ENCODE measurements at places on chromosomes 1 and 21.

GRCh38 chr1:211326528-211327345, at the start of gene TRAF5:
TRAF5 (plus strand) TSS chr1:211326833; CDS start chr1:211353240, 26,407 bp downstream.
- no peak for DNase-seq

GRCh38 chr1:31231802-31232201, 7.9 kb downstream of the NKAIN1 start:
- no peak for DNase-seq

- no peak for DNase-seq
Observed at GRCh38 chr1:224251741-224252146, 68.7 kb downstream of the DEGS1 start.

DNA sequence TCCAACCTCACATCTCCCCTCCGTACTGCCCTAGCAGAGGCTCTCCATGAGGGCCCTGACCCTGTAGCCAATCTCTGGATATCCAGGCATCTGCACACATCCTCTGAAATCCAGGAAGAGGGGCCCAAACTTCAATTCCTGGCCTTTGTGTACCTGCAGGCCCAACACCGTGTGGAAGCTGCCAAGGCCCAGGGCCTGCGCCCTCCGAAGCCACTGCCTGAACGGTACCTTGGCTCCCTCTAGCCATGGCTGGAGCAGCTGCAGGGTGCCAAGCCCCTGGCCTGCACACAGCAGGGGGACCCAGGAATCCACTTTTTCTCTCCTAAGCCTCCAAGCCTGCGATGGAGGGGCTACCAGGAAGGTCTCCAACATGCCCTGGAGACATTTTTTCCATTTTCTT, 84.2 kb downstream of the PTGER3 start:
- DNase-seq, result no peak

DNA sequence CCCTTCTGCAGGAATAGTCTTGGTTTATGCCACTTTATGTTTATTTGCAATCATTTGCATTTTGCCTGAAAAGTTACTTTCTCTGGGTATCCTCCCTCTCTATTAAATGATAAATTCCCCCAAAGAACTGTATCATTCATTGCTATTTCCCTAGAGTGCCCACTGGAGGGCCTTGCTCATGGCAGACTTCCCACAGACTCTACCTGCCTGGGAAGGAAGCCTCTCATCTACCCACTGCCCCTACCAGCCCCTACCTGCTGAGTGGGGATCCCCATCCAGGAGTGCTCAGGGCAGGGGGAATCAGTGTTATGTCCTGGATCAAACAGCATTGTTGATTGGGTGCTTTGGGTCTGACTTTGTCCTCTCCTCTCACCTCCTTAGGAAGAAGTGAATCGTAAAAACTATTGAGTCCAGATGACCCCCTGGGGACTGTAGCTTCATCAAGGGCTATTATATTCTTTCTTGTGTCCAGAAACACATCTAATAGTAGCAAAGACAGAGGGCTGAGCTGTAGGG, 6.8 kb upstream of the LRRN2 start:
- DNase-seq, result no peak

GRCh38 chr1:113677250-113678158, 81.8 kb downstream of the PHTF1 start:
- no peak for DNase-seq

- DNase-seq, result no peak
Observed at GRCh38 chr1:204357551-204358490, 1.9 kb downstream of the PLEKHA6 start.

DNA sequence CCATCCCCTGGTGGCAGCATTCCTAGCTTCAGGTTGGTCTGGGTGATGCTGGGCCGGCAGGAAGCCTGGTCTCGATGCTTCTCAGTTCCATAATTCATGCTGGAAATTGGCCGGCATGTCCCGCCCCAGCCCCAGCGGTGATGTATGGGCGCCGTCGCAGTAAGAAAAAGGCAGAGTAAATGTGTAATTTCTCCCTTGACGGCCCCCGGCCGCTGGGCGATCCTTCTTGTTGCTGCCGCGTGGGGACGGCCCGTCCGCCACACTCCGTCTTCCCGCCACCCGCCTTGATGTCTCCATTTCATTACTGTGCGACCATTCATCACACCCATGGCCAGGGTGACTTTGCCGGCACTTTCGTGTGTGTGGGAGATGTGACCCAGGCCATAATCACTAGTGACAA, 8.5 kb downstream of the DMAP1 start:
- DNase-seq, result no peak

DNA sequence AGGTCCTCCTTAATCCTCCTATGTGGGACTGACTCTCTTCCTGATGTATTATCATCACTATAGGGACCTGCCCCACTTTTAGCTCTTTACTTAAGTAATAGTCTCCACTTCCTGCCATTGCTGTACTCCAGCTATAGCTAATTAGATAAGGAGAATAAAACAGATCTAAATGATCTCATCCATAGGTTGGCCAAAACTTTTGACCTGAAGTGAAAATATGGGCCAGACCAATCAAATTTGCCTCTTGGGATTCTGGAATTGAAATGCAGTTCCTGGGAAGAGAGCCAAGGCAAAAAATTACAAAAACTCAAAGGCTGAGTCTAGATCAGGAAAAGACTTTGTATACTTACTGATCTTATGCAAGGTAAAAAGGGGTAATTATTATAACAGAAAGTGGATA, 36.1 kb upstream of the PDE4B start:
- no peak for DNase-seq

DNA sequence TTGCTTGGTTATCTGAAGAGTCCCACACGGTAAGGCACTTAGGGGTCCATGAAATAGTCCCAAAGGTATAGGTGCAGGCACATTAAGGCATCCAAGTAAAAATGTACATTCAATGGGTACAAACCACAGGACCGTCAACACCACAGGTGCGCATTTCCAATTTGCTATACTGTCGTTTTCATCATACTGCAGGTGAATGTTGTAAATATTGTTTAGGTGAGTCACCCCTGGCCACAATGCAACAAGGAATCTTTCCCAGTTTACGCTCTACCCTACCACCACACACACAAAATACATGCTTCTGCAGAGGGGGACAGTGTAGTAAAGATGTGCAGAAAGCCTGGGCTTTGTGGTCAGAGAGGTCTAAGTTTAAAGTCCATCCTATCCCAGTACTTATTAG, 13.7 kb downstream of the CADM3 start:
- DNase-seq, result no peak

DNA sequence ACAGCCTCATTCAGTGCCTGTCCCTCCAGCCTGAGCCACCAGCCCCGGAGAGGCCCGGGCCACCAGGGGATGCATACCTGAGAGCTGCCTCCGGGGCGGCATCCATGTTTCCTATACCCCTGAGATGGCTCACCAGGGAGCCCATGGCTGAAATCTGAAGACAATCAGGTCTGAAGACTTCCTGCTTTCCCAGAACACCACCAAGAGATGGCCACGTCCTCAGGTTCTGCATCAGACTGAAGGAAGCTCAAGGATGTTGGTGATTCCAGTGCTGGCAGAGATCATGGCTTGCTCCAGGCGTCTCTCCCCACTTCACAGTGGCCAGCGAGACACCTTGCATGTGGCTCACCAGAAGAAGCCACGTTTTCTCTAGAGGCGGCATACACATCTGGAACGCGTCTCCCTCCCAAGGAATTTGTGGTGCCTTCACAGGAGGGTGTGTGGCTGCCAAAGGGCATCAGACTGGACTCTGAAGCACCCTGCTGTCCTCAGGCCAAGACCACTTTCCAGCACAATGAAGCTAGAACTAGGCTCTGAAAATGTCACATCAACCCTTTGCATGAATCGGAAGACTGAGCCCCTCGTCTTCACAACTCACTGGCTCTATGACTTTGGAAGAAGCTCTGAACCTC, 170.7 kb upstream of the IRF2BP2 start:
- no peak for DNase-seq

GRCh38 chr1:203768256-203768655, 3.3 kb downstream of the LAX1 start:
- no peak for DNase-seq

DNA sequence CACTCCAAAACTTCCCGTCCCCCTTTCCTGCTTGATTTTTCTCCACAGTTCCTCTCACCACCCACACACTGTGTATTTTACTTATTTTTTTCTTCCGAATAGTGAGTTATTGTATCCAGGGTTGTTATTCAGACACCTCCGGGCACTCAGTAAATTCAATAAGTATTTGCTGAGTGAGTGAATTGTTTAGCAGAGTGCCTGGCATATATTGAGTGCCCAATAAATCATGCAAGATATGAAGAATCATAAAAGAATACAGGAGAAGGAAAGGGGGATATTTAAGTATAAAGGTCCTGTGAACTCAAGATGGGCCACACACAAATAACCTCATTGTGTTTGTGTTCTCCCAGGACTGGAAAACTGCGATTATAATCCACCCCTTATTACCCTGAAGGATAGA, 139.9 kb downstream of the GALNT2 start:
- DNase-seq, result no peak

GRCh38 chr1:22827666-22828483, 117.2 kb downstream of the EPHB2 start:
- DNase-seq, result no peak

DNA sequence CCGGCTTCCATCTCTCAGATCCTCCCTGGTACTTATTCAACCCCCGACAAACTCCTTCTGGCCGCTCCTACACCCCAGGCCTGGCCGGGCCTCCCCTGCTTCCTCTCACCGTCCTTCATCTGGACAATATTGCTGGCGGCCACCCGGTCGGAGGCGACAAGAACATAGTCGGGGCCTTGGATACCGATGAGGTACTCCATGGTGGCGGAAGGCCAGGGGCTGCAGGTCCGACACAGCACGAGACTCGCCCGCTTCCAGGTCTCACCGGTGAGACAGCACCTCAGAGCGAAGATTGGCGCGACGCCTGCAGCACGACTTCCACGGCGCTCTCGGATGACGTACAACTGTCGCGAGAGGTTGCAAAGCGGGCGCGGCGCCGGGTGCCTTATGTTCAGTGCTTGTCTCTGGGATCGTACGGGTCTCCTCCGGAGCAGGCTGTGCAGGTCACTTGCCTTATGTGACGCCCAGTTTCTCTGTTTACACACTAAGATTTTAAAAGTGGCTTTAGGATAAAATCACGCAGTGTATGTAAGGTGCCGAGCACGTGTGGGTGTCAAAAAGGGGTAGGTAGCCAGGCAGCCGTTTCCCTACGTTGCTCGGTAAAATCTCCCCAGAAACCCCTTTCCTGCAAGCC, at the start of gene PSMB2:
Gene PSMB2 (minus strand): TSS at position 294 of the 634 bp plus-strand sequence. CDS start 94 bp downstream, at position 200.
- peak; percentile 94 for DNase-seq

GRCh38 chr1:207762622-207763021, 10.8 kb downstream of the CD46 start:
- DNase-seq, result no peak

DNA sequence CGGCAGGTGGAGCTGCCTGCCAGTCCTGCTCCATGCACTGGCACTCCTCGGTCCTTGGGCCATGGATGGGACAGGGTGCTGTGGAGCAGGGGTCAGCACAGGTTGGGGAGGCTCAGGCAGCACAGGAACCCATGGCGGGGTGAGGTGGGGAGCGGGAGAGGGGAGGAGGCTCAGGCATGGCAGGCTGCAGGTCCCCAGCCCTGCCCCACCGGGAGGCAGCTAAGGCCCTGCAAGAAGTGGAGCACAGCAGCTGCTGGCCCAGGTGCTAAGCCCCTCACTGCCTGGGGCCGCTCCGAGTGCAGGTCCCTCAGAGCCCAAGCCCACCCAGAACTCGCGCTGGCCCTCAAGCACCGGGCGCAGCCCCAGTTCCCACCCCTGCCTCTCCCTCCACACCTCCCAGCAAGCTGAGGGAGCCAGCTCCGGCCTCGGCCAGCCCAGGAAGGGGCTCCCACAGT, 691 bp upstream of the GBP5 start:
- no peak for DNase-seq

DNA sequence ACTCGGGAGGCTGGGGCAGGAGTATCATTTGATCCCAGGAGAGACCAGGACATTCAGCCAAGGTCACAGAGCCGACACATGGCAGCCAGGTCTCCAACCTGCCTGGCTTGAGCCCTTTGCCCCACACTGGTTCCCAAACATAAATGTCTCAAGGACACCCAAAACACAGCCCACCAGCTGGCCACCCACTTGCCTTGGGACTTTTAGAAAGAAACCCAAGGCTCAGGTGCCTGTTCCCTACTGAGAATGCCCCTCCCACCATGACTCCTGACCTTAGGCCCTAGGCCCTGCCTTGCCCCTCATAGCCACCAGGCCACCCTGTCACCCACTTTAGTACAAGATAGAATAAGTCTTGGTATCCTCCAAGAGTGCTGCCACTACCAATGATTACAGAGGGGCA, 41.9 kb upstream of the LRP8 start:
- DNase-seq, result no peak

DNA sequence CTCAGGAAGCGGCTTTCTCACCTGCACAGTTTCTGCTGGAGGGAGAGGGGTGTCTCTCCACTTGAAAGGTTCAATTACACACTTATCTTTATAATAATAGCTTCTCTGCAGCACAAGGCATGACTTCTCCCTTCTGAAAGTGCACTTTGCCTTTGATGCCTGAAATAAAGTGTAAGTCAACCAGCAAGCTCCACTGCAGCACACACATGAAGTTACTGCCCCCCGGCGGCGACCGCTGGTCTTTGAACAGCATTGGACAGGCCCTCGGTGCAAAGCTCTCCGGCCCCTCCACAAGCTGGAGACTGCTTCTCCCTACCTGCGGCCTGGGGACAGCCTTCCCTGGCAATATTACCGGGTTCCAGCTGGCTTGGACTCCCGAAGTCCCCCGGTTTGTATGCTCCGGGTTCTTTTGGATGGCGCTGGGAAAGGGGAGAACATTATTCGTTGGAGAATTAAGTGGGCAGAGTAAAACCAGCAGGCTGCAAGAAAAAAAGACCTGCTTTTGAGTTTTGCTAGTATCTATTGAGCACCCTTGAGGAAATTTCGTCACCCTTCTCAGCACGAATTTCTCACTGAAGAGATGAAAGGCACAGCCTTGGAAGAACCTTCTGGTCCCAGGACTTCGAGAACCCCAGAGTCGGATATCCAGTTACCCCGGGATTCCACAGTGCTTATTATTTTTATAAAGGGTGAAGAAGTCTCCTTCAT, 11.8 kb downstream of the RCAN1 start:
- peak; percentile 45 for DNase-seq

DNA sequence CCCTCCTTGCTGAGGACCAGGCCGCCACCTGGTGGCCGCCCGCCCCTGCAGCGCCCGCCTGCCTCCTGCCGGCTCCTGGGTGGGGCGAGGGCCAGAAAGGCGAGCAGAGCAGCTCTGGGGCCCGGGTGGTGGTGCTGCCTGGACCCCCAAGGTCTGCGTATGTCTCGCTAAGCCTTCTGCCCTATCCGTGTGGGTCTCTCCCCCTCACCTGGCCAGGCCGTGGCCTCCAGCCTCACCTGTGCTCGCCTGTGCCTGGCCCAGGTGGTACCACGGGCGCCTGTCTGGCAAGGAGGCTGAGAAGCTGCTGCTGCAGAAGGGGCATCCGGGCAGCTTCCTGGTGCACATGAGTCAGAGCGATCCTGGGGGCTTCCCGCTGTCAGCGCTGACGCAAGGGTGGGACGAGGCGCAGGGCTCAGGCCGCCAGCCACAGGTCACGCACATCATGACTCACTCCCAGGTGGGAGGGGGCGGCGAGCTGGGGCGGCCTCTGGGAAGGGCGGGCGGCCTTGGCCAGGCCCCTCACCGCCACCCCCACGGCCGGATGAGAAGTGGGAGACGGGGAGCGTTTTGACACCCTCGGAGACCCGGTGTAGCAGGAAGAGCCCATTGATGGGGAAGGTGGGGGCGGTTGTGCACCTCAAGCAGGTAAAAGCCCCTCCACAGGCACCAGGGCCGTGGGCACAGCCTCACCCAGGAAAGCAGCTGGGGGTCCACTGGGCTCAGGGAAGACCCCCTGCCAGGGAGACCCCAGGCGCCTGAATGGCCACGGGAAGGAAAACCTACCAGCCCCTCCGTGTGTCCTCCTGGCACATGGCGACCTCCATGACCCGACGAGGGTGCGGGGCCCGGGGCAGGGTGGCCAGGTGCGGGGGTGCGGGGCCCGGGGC, 9.9 kb downstream of the RNF223 start:
- DNase-seq, result peak; percentile 93
